Stimulated activated CD4-positive, alpha-beta T cell treated with anti-CD3 and anti-CD28 coated beads, Interleukin-1b, Interleukin-23, amount 100 ng/mL, for 4 hours (primary cell): ENCODE measurements at places on chromosomes 3 and 15.

- DNase-seq, result no peak
These were observed 13.4 kb downstream of the MYL3 start for GRCh38 chr3:46849686-46850467.

DNA sequence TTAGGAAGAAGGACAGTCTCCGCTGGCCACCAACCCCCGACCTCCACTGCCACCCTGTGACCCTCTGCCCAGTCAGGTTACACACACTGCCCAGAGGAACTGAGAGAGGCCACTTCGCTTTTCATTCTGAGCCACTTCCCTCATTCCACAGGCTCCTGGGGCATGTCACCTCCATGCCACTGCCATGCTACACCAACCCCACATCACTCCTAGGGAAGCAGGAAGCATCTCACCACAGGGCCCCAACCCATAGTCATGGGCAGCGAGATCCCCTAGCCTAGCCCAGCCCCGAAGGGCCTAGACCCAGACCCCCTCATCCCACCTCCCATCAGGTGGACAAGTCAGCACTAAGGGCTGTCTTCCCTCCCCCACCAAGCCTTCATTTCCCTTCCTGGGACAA is 1.4 kb downstream of the PLCB2 start:
- no peak for DNase-seq

DNA sequence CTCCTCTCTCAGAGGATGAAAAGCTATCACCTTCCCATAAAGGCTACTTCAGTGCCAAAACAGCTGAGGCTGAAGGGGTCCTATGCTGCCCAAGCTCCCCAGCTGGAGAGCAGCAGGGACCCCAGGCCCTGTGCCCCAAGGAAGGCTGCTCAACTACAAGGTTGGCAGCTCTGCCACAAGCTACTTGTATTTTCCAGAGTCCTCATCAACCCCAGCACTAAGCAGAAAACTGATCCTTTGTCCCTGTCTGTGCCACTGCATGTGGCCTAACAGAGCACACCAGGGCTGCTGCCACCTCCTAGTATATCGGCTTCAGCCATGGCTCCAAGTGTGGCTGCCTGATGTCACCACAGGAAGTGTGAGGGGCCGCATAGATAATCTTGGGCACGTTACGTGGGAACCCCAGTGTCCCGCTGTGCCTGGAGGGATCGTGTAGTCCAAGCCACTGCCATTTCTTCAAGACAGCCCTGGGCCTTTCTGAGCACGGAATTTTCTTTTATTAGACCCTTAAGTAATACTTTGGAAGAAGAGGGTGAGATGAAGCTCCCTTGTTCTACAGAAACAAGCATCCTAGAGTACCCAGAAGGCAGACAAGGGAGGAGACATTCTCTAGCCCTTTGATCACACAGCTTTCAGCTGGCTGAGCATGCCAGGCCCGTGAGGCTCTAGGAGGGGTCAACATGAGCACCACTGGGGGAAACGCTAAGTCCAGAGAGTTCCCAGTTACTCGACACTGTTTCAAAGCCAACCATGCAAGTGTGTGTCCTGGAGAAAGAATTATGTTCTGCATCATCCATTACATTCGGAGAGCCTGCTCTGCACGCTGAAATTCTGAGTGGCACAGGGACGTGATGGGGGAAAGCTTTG is 60.7 kb downstream of the CAPN7 start:
- DNase-seq, result no peak

DNA sequence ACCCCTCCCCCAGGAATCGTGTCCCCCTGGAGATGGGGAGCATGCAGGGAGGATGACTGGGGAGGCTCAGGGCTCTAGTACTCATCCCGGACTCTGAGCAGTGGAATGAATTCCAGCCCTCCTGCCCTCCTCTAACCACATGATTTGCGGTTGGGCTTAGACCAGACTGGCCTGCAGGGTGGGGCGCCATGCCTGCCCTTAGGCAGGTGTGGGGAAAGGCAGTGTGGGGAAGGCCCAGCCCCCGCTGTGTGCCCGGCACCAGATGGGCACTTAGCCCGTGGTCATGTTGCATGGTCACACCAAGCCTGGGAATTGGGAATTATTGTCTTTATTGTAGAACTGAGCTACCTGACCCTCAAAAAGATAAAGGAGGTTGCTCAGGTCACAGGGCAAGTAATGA is 283.8 kb downstream of the TLE3 start:
- DNase-seq, result no peak

GRCh38 chr3:46717447-46718231 is at the start of gene PRSS50:
PRSS50 (minus strand) TSS chr3:46717869; CDS start chr3:46717824, 45 bp downstream.
- DNase-seq, result no peak

DNA sequence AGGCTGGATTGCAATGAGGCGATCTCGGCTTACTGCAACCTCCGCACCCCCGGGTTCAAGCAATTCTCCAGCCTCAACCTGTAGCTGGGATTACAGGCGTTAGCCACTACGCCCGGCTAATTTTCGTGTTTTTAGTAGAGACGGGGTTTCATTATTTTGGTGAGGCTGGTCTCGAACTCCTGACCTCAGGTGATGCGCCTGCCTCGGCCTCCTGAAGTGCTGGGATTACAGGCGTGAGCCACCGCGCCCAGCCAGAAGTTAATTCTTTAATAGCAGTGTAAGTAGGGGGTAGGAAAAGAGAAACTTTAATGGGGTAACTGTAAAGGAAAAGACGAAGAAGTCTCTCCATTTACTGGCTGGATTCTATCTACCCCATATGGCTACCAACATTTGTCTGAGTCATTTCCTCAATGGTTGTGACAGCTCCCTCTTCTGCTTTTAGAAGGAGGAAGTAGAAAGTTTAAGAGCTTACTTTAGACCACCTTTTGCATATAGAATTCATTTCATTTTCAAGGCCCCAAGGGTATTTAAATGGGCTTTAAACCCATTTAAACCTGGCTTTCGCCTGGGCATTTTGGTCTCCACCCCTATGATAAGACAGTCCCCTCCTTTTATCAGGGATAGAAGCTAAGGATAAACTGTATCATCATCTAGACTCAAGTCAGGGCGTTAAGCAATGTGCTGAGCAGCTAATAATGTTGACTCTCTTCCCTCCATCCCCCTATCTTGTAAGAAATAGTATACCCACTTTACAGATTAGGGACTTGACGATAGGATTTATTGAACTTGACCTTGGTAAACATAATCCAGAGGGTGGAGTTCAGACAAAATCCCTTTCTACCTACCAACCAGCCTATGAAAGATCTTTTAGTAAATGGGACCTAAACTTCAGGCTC is 1.1 kb upstream of the CDV3 start:
- no peak for DNase-seq

GRCh38 chr3:127214975-127215374 is 22.0 kb downstream of the PRR23E start:
- DNase-seq, result no peak

GRCh38 chr3:55124371-55124770 is 196.5 kb upstream of the LRTM1 start:
- DNase-seq, result no peak

- DNase-seq, result no peak
These were observed 22.0 kb upstream of the SKOR1 start for GRCh38 chr15:67803299-67803698.

- DNase-seq, result no peak
These were observed 93.9 kb upstream of the VGLL3 start for GRCh38 chr3:87084868-87085267.

- no peak for DNase-seq
These were observed 6.8 kb upstream of the TBC1D5 start for GRCh38 chr3:17749281-17749680.

DNA sequence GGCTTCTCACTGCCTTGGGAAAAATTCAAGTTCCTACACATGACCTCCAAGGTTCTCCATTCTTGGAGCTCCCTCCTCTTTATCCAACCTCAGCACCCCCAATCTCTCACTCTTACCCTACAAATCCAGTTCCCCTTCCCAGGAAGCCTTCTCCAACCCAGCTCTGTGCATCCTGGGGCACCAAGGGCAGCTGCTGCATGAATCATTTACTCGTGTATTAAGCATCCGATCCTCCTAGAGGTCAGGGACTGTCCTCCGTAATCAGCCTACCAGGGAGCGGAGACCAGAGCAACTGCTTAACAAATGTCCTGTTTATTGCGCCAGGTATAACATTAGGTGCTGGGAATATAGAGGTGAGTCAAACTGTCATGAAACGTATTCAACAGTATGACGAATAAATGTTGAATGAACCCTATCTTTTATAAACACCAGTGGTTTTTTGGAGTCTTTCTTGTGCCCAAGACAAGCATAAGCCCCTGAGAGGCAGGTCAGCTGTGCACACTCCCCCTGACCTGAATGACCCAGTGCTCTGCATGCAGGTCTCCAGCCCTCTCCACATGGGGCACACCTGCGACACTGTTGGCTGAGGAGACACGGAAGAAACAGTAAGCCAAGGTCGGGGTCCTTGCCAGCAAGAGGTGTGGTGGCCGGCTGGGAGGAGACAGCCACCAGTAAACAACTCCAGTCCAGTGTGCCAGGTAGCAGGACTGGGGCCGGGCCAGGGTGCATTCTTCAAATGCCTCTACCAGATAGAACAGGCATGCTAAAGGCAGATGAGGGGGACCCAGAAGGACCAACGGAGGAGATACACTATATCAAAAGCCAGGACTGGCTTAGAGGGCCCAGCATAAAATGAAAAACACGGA is 27.6 kb downstream of the ANP32A start:
- no peak for DNase-seq

DNA sequence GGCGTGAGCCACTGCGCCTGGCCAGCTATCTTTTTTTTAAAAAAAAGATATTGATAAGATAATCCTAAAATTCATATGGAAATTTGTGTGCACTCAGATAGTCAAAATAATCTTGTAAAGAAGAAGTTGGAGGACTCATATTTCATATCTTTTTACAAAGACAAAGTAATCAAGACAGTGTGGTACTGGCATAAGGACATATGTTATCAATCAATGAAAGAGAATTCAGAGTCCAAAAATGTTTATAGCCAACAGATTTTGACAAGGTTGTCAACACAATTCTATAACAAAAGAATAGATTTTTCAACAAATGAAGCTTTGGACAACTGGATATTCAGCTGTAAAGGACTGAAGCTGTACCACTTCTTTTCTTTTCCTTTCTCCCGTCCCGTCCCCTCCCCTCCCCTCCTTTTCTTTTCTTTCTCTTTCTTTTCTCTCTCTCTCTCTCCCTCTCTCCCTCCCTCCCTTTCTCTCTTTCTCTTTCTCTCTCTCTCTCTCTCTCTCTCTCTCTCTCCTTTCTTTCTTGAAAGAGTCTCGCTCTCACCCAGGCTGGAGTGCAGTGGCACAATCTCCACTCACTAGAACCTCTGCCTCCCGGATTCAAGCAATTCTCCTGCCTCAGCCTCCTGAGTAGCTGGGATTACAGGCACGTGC is 126.8 kb downstream of the GSK3B start:
- DNase-seq, result no peak

- no peak for DNase-seq
These were observed 494.7 kb upstream of the PROK2 start for GRCh38 chr3:72279631-72280041.

DNA sequence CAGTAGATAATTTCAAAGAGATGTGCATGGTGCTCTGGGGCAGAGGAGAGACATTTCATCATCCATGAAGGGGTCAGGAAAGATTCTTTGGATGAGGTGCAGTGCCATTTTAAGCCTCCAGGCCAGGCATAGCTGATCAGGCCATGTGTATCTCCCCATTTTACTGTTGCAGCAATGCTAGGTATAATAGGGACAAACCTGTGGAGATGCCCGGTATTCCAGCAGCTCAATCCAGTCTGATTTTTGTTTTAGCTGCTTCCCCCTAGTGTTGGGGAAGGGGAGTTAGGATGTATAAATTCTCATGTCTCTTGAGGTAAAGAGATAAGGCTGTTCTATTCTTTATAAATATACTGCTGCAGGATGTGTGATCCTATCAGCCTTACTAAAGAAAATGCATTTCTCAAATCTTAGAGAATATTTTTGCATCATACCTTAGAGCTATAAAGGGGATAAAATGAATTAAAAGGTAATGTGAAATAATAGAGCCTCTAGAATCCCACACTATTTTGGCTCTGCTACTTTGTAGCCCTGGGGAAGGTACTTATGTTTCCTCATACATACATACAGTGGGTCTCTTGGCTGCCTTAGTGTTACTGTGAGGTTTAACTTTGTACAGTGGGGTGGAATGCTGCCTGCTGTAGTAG is 5.2 kb downstream of the CDV3 start:
- DNase-seq, result no peak

- no peak for DNase-seq
These were observed 177.1 kb upstream of the UMPS start for GRCh38 chr3:124553178-124553577.

GRCh38 chr3:107643038-107643883 is 120.5 kb downstream of the BBX start:
- DNase-seq, result no peak

DNA sequence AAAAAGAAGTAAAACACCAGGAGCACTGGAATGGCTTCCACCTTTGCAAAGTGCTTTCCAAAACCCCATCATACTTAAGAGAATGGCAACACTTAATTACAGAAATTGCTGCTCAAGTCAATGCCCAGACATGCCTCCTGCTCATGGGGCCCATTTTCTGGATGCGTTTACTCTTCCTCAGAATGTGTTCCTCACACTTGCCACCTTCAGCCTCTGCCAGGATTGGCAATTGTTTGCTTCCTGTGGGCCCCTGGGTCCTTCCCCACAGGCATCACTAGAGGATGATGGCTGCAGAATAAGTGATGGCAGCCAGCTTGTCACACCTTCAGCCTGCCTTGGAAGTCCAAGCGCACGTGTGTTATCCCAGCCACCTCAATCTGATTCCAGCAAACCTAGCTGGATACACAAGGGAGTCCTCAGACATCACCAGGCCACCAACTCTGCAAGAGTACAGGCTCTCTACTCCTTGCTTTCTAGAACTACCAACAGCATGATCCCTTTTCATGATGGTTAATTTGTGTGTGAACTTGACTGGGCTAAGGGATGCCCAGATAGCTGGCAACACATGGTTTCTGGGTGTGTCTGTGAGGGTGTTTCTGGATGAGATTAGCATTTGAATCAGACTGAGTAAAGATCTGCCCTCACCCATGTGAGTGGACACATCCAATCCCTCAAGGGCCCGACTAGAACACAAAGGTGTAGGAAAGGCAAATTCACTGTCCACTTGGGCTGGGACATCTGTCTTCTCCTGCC is 4.9 kb upstream of the NUP210 start:
- DNase-seq, result no peak

GRCh38 chr3:34650131-34650530 is 851.7 kb downstream of the PDCD6IP start:
- no peak for DNase-seq

- DNase-seq, result no peak
These were observed 901.2 kb upstream of the NR2F2 start for GRCh38 chr15:95429345-95429744.

DNA sequence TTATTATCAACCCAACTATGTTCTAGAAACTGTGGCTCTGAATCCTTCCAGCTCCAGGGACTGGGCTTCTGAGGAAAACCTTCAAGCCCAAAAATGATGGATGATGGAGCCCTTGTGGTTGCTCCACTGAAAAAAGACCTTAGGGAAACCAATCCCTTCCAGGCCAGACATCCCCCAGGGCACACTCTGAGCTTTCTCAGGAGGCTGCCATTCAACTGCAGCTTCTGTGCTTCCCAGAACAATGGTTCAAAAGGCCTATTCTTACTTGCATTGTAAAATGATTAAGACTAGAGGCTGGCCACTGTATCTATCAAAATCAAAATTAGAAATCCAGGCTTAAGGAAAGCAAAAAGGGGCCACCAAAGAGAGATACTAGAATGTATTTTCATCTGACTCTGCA is 27.3 kb downstream of the EID1 start:
- DNase-seq, result no peak

- DNase-seq, result no peak
These were observed 218.7 kb downstream of the ZIC4 start for GRCh38 chr3:147187687-147188086.
